ENCODE measurements at places on chromosomes 5 and 9. TPM values are rescaled to one million over a fixed set of nuclear protein-coding genes. Genes with fewer than 3 reads are reported as not detected.

GRCh38 chr5:1880377-1881025 is 2.2 kb downstream of the IRX4 start:
- no peak for DNase-seq

Gene THBS4
- total RNA-seq: 0.82 TPM

DNA sequence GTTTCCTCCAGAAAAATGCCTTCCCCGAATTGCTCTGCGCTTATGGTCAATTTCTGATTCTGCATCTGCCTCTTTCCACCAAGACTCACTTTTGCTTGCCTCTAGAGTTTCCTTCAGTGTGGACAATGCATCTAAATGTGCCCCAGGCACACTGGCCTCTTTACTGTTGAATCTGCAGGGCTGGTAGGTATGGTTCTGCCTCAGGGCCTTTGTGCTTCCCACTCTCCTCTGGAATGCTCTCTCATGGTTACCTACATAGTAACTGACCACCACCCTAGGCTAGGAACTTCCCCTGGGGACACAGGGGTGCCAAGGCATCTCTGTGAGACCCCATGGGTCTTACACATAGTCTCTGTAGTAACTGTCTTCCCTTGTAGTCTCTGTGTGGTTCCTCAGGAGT is 1258.6 kb downstream of the CDH12 start:
- no peak for DNase-seq

Gene ZNF484
- 7.3 TPM for total RNA-seq

DNA sequence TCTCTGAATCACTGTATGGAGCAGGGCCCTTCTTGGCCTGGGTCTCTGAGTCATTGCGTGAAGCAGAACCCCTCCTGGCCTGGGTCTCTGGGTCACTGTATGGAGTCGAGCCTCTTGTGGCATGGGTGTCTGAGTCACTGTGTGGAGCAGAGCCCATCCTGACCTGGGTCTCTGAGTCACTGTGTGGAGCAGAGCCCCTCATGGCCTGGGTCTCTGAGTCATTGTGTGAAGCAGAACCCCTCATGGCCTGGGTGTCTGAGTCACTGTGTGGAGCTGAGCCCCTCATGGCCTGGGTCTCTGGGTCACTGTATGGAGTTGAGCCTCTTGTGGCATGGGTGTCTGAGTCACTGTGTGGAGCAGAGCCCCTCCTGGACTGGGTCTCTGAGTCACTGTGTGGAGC is 94.0 kb upstream of the RAPGEF1 start:
- DNase-seq: no peak

- DNase-seq: no peak
Observed at GRCh38 chr5:37492778-37493555, 113.8 kb downstream of the WDR70 start.

Gene C5orf52
- total RNA-seq: not detected

Gene CDHR2
- 0.09 TPM for total RNA-seq

DNA sequence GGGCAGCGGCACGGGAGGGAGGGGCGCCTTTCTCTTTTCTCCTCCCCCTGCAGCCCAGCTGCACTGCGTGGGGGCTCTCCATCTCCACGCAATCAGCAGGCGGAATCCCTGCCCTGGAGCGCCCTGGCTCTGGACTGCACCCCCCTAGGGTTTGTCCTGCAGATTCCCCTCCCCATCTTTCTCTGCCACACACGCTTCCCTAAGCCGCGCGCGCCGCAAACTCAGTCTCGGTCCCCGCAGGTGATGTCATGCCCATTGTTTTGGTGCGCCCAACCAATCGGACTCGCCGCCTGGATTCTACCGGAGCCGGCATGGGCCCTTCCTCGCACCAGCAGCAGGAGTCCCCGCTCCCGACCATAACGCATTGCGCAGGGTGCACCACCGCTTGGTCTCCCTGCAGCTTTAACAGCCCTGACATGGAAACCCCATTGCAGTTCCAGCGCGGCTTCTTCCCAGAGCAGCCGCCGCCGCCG is at the start of gene KCNN2:
TSS of gene KCNN2 (plus strand) at position 347 of the 473 bp plus-strand sequence. CDS start at position 417, 70 bp downstream.
- DNase-seq: no peak

Gene PLAA
- total RNA-seq: 36.7 TPM

DNA sequence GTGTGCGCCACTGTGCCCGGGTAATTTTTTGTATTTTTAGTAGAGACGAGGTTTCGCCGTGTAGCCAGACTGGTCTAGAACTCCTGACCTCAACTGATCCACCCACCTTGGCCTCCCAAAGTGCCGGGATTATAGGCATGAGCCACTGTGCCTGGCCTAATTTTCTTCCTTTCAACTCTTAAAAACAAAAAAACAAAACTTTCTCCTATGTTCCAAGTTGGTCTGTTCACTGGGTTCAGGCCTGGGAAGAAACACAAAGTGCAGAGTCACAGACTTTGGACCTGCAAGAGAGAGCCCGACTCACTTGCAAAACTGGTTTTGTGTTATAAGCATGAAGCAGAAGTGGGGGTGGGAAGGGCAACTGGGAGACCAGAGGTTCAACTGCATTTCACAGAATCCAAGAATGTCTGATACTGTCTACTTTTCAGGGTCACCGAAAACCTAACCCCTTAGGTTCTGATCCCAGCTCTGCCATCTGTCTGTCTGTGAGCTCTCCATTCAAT is 5.2 kb upstream of the HDHD3 start:
- DNase-seq: no peak

Gene ITGA1
- 5.3 TPM for total RNA-seq

- peak; percentile 27 for DNase-seq
Observed at GRCh38 chr5:111984044-111984443, 227.1 kb upstream of the NREP start.

- DNase-seq: no peak
Observed at GRCh38 chr9:97528529-97529230, 27.2 kb downstream of the TMOD1 start.

Gene SREK1IP1
- total RNA-seq: 52.8 TPM

Gene SOX30
- total RNA-seq: not detected

Gene TSLP
- total RNA-seq: 5.1 TPM

Gene PCDHGA11
- total RNA-seq: 0.30 TPM

DNA sequence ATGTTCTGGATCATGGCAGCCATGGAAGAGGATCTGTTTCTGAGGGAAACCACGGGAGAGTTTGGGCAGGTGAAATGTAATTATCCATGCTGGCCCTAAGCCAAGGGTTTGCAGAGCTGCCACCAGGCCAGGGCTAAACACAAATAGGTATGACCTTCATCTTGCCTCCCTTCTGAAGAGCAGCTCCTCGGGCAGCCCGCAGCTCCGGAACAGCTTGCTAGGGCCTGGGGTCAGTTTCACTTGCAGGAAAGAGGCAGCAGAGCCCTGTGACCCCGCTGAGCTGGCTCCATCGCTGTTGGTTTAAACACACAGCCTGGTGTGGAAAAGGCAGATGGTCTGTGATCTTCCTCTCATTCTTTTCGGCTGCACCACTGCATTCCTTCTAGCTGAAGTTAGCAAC is 141.4 kb downstream of the TMEM38B start:
- DNase-seq: no peak

DNA sequence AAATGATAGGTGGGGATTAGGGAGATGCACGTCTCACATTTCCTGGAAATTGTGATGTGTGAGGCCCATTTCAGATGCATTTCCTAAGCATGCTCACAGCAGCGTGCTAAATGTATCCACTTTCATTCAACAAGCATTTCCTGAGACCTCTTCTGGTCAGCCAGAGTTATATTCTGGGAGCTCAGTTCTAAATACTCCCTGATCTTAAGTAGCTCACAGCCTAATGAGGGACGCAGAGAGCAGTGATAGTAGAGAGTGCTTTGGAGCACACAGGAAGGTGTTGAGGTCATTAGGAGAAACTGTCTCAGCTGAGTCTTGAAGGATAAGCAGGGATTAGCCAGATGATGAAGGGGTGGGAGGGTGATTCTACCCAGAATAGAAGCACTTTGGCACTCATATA is 46.2 kb upstream of the FSD1L start:
- no peak for DNase-seq

GRCh38 chr5:151283120-151283825 is 20.3 kb downstream of the SLC36A3 start:
- no peak for DNase-seq

GRCh38 chr9:90909747-90910283 is 108.2 kb downstream of the SYK start:
- DNase-seq: no peak

DNA sequence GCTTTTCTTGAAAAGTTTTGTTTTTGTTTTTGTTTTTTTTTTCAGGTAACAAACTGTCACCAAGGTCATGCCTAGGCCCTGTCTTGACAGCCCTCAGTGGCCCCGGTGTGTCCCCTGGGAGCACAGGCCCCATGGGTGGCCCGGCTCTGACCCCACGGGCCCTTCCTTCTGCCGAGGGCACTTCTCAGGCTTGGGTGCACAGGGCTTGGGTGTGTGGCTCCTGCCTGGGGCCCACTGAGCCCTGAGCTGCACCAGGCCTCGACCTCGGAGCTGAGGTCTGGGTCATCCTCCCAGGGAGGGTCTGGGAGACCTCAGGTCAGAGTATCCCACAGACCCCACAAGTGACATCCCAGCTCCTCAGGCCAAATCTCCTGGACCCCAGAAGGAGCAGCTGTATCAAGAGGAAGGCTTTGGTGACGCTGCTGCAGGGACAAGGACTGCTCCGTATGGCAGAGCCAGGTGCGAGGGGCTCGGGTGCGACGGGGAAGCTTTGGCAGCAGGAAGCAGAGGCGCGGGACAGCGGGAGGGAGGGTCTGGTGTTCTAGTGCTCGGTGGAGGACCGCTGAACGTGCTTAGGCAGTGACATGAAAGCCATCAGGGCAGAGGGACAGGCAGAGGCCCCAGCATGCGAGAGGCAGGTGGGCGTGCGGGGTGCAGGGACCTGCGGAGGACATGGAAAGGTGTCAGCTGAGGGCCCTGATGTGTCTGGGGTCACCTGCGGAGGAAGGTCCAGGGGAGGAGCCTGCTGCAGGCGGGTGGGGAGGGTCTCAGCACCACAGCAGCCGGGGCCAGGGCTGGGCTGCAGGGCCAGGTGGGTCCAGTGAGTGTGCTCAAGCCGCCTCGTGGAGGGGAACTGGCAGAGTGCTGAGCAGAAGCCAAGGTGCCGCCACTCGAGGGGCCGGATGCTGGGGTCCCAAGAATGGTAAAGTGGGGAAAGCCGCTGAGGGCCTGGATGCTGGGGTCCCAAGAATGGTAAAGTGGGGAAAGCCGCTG is 18.4 kb upstream of the SLC9A3 start:
- no peak for DNase-seq

DNA sequence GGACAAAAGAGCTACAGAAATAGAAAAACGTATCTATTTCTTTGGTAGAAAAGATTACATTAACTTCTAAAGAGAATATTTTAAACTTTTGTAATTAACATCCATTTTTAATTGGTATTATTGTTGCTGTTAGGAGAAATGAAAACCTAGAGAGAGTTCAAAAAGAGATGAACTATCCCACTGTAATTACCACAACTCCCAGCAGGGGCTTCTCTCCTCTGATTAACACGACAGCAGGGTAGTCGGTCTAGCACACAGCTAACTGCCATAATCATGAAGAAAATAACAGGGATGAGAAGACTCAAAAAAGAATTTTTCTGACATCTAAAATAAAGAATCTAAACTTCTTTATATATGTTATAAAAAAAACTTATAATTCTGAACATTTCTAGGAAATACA is 86.2 kb upstream of the CDH9 start:
- peak; percentile 45 for DNase-seq

Gene IFNA7
- not detected for total RNA-seq

- no peak for DNase-seq
Observed at GRCh38 chr5:125558016-125558415, 811.6 kb upstream of the ZNF608 start.

Gene SOHLH1
- not detected for total RNA-seq

GRCh38 chr5:136984772-136985446 is 514.2 kb downstream of the SPOCK1 start:
- no peak for DNase-seq

DNA sequence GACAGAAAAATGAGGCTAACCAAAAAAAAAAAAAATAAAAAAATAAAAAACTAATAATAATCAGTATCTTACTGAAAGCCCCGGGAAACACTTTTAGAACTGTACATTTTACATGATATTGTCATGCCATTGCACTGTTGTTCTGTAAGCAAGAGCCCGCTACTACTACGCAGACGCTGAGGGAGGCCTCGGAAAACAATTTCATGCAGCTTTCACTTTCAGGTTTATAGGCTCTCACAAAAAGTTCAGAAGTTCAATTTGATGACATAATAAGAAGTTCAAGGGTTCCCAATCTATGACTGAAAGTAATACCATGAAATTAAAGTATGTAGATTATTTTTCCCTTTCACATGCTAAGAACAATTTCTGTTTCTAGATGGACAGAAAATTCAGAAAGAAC is 318.3 kb upstream of the ITGA1 start:
- DNase-seq: no peak

DNA sequence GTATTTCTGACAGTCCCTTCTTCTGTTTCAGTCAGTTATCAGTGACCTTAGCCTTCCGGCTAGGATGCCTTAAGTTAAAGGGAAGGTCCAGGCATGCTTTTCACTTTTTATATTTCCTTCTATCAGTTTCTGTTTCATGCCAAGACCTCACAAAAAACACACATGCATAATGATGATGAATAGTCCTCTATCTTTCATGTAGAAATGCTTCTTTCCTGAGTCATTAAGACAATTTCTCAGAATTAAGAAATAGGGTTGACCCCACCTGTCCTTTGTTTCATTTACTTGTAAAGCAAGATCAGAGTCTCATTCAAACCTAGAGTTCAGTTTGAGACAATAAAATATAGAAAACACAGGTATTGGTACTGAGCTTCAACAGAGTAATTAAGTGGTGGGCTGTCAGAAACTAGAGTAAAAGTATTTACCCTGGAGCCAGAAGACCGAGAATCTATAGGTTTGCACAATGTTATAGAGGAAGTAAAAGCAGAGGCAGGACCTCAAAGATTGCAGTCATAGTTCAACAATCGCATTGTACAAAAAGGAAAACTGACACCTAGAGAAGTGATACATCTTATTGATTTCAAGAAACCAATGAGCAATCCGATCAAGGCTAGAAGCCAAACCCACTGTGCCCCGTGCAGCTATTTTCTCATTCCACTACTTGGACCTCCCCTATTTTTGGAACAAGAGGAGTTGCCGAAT is 118.7 kb upstream of the PUM3 start:
- no peak for DNase-seq

Gene MAPK9
- total RNA-seq: 70.8 TPM

DNA sequence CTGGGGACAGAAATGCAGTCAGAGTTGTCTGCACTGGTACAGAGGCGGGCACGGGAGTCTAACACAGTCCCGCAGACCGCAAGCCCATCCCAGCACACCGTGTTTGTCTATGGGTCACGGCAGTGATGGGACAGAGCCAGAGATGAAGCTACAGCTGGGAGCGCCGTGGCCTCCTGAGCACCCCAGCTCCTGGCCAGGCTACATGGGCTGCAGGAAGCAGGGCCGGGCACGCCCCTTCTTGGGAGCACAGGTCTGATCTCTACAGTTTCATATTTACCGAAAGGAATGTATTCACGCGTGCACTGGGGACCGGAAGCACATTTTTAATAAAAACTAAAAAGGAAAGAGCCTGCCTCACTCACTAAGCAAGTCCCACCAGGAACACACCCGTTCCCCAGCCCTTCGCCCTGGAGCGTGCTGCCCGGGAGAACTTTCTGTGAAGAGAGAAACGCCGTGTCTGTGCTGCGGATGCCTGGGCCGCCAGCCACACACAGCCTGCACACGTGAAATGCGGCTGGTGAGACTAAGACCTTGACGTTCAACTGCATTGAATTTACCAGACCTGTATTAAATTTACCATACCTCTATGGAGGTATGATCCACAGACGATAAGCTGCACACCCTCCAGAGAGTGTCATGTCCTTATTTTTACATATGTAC is 81.1 kb downstream of the VAV2 start:
- no peak for DNase-seq

- no peak for DNase-seq
Observed at GRCh38 chr5:112018846-112019245, 261.9 kb upstream of the NREP start.

- DNase-seq: no peak
Observed at GRCh38 chr9:90032296-90033027, 427.6 kb downstream of the GADD45G start.

Gene ZDHHC11
- total RNA-seq: 7.0 TPM

Gene COL27A1
- 1.3 TPM for total RNA-seq
